Gastroesophageal sphincter (tissue), 4 donors: ENCODE measurements at places on chromosomes 7 and 10.
A peak's percentile ranks its signal among the peaks of the same experiment; 100 is the strongest.

DNA sequence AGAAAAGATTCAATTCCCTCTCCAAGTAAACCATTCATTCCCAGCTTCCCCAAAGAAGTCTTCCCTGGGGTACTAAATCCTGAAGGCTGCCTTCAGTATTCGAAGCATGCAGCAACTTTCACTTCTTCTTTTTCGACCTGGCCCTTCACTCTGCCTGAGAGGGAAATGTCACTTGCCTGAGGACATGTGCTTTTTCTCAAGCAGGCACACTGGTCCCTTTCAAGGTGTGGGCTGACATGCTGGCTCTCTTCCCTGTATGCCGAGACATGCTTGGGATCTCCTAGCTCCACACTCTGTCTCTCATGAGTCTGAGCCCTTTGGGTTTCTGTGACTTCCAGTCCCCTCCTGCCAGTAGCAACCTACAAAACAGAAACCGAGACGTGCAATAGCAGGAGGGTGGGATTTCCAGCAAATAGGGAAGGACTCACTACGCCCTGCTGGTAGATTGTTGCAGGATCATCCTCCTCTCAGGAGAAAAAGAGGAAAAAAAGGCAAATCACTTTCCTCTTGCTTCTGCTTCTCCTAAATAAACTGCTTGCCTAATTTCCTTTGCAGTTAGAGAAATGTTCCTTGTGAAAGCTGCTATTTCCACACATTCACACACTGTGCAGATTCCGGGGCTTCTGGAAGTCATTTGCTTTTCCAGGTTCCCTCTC lies 33.5 kb downstream of the FIGNL1 start:
- ATAC-seq: peak; percentile 48

DNA sequence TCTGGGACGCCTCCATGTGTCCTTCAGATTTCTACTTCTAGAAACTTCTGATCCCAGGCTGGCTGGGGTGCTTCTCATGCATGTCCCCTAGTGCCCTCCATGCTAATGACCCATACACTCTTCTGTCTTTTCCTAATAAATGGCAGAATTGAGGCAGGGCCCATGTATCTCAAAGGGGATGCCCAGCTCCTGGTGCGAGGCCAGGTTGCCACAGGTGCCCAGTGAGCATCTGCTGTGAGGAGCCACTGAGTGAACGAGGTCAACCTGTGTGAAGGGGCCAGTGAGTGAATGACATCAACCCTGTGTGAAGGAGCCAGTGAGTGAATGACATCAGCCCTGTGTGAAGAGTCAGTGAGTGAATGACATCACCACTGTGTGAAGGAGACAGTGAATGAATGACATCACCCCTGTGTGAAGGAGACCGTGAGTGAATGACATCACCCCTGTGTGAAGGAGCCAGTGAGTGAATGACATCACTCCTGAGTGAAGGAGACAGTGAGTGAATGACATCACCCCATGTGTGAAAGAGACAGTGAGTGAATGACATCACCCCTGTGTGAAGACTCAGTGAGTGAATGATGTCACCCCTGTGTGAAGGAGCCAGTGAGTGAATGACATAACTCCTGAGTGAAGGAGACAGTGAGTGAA lies 478.9 kb downstream of the PTPRN2 start:
- ATAC-seq: no peak

- no peak for ATAC-seq
These were observed 143.9 kb downstream of the PRKAG2 start for GRCh38 chr7:151732834-151733592.

GRCh38 chr10:71443676-71444075 lies 47.0 kb downstream of the CDH23 start:
- ATAC-seq: no peak

GRCh38 chr7:145718129-145718528 lies 398.5 kb upstream of the CNTNAP2 start:
- no peak for ATAC-seq

DNA sequence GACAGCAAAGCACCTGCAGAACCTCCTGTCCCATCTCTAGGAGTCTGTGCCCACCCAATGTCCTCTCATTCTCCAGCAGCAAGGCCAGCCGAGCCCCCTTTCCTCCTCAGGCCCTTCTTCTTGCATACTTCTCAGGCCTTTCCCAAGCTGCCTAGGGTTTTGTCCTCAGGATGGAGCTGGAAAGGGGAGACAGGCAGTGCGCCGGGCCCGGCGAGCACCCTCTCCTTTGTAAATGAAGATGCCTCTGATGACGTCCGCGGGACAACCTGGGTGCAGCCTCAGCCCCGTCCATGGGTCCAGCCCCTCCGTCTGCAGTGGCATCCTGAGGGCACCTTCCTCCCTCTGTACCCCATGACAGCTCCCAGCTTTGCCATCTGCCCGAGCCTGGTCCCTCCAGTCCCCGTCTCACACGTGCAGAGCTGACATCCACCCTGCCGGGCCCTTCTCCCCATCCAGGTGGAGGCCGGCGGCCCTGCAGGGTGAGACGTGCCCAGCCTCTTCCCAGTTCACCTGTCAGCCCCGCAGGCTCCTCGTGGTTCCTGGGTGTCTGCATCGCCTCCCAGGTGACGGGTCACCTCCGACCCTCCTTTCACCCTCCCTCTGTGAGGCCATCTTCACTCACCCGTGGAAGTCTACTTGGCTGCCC lies 36.4 kb downstream of the JAKMIP3 start:
- ATAC-seq: no peak

- no peak for ATAC-seq
These were observed 72.4 kb downstream of the REEP3 start for GRCh38 chr10:63593576-63593975.

GRCh38 chr7:108037741-108038140 lies 34.8 kb upstream of the LAMB1 start:
- ATAC-seq: no peak

DNA sequence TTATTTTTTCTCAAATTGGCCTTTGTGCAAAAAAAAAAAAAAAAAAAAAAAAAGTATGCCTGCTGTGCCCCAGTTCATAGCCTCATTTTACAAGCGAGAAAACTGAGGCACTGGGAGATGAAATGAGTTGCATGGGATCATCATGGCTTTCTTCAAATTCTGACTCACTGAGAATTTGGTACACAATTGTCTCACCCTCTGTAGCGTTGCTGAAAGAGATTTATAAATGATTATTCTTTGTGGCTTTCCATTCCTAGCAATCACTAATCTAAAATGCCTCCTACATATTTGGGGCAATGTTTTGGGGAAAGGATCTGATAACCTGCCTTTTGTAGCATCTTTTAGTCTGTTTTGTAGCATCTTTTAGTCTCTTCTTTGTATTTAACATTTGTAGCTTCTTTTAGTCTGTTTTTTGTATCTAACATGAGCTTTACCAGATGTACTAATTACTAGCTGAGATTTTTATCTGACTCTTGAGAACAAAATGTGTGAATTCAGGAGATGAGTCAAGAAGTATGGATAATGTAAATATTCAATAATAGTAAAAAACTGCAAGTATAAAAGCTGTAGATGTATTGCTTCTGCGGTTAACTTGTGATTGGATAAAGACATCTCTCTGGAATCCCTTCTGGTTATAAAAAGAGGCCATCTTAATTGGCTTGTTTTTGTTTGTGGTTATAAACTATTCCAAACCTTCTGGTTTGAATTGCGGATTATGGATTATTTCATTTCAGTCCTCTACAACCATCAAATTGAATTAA lies 161.4 kb downstream of the ARID5B start:
- ATAC-seq: no peak

DNA sequence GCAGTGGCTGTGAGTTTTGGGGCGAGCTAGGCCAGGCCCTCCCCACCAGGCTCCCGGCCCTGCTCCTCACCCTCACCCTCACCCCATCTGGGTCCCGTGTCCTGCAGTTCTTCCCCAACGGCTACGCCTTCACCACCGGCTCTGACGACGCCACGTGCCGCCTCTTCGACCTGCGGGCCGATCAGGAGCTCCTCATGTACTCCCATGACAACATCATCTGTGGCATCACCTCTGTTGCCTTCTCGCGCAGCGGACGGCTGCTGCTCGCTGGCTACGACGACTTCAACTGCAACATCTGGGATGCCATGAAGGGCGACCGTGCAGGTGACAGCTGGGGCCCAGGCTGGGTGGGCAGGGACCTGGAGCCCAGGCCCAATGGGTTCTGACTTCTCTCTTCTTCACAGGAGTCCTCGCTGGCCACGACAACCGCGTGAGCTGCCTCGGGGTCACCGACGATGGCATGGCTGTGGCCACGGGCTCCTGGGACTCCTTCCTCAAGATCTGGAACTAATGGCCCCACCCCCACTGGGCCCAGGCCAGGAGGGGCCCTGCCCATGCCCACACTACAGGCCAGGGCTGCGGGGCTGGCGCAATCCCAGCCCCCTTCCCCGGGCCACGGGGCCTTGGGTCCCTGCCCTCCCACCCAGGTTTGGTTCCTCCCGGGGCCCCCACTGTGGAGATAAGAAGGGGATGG lies 4.9 kb downstream of the GNB2 start:
- no peak for ATAC-seq
